ENCODE measurements at places on chromosomes 11 and 22.

GRCh38 chr11:63862923-63863322 lies 24.0 kb downstream of the MARK2 start:
- DNase-seq = no peak

GRCh38 chr11:2818503-2818902 lies 67.1 kb downstream of the CDKN1C start:
- DNase-seq = no peak

GRCh38 chr11:126507646-126508045 lies 152.2 kb downstream of the ST3GAL4 start:
- no peak for DNase-seq

GRCh38 chr22:24953384-24954113 lies 1.0 kb downstream of the KIAA1671 start:
- no peak for DNase-seq

- DNase-seq = no peak
These were observed 352.2 kb downstream of the METTL15 start for GRCh38 chr11:28460348-28460747.

DNA sequence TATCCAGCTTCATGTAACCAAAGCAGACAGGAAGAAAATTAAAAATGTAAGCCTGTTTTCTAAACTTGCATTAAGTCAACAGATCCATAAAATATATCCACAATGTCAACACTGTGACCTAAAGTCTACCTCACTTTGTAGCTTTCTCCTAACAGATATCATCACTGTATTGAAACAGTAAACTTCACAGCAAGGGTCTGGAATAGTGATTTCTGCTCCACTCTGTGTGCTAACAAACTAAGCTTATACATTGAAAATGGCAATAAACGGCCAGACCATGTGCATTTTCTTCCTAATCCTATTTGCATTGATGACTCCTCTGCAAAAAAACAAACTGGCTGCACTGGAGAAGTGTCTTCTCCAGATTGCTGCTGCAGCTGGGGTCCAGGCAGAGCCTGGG lies 26.8 kb downstream of the CADM1 start:
- no peak for DNase-seq
